ENCODE measurements at places on chromosomes 2 and 18. TPM values are rescaled to one million over a fixed set of nuclear protein-coding genes. Genes with fewer than 3 reads are reported as not detected.

ECEL1 gene
- total RNA-seq: not detected

CHRNG gene
- total RNA-seq: not detected

CD8A gene
- not detected for total RNA-seq

NPC1 gene
- 27.6 TPM for total RNA-seq

LIMS2 gene
- 7.8 TPM for total RNA-seq

TANC1 gene
- total RNA-seq: 11.9 TPM

SPC25 gene
- not detected for total RNA-seq

NT5DC4 gene
- total RNA-seq: not detected

OBSL1 gene
- total RNA-seq: 90.4 TPM

HAAO gene
- total RNA-seq: 0.90 TPM

AGXT gene
- total RNA-seq: not detected

ALPP gene
- not detected for total RNA-seq

FAM124B gene
- 1.2 TPM for total RNA-seq

DYNAP gene
- total RNA-seq: not detected

ABCA12 gene
- 0.09 TPM for total RNA-seq

ANTXR1 gene
- total RNA-seq: 31.5 TPM

TEKT4 gene
- not detected for total RNA-seq

KLHL29 gene
- 2.9 TPM for total RNA-seq

PNPT1 gene
- total RNA-seq: 27.0 TPM

CDH19 gene
- total RNA-seq: not detected

CROCC2 gene
- total RNA-seq: 0.41 TPM

ARHGAP28 gene
- total RNA-seq: 221 TPM

STARD6 gene
- not detected for total RNA-seq

RNF25 gene
- total RNA-seq: 26.2 TPM
